ENCODE measurements at places on chromosomes 2 and 18.

- no peak for DNase-seq
Measured at GRCh38 chr18:48543228-48543627, 4.4 kb downstream of the CTIF start.

- DNase-seq, result no peak
Measured at GRCh38 chr2:236815746-236816145, 246.1 kb downstream of the ACKR3 start.

- no peak for DNase-seq
Measured at GRCh38 chr2:236794176-236794957, 224.7 kb downstream of the ACKR3 start.

DNA sequence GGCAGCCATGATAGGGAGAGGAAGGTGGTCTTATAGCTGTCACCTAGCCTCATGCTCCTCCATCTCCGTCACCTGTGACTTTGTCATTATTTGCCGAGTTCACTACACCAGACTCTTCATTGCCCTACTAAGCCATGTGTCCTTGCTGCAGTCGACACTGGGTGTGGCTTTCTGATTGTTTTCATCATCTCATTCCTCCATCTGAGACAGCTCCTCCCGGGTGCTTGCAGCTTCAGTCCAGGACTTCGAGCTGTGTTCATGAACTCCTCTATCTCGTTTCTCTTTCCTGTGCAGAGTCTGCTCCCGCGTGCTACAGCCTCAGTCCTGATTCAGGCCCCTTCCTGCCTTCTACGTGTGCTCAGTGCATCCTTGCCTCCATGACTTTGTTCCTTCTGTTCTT, 295.1 kb upstream of the TNP1 start:
- no peak for DNase-seq

GRCh38 chr18:45251236-45251635, 364.0 kb upstream of the SLC14A2 start:
- no peak for DNase-seq

DNA sequence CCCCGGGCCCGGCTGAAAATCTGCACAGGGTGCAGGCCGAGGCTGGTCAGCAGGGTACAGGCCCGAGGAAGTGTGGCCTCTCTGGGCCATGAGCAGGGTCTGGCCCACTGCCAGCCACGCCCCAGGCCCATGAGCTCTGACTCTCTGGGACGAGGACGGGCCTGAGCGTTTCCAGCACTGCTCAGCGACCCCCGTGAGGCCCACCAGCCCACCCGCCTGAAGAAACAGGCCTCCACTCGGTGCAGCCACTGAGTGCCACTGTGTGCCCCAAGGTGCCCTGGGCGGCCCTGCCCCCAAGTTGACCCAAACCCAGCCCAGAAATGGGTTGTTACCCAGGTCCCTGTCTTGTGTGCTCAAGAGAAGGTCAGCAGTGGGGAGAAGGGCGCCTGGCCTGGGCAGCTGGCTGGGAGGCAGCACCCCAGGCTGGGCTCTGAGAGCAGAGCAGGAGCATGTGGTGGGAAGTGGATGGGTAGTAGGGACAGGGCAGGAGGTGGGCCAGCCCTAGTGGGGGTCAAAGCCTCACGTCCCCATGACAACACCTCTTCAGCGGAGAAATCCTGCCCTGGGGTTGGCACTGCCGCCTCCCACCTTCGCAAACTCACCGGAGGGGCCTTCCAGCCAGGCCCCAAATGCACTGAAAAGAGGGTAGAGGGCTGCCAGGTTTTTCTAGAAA, 2.1 kb upstream of the SNED1 start:
- no peak for DNase-seq

DNA sequence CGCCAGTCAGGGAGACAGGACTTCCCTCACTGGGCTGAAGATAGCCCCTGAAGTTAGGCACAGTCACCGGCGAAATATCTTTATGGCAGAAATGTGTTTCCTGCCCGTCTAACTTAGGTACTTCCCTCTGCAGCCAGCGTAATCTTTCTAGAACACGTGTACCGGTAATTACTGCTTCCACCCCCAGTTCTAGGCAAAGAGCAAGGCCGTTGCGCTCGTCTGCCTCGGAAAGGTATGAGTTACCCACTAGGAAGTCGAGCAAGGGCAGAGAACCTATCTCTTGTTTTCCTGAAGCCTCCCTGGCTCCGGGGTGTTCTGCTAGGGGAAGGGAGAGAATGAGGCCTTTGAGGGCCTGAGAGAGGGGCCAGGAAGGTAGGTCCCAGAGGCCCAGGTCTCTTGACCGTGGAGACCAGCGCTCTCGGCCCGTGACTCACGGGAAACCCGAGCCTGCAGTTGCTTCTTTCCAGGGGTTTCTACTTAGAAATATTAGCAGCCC, 70.0 kb downstream of the TWSG1 start:
- no peak for DNase-seq

GRCh38 chr2:42893047-42893758, 100.8 kb upstream of the HAAO start:
- no peak for DNase-seq

DNA sequence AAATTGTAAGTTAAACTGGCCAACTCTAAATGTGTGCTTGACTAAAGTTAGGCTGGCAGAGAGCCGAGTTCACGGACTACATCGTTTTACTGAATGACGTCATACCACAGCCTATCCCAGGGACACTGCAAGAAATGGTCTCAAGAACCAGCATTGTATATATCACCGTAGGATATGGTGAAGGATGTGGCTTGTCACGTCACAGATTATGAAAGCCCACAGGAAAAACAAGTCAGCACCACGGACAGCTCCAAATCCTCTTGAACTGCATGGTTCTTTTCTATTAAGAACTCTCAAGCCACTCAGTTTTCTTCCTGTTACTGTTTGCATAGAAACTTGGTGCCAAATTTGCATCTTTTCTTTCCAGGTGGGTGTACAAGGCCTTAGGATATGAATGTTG, 85.1 kb upstream of the ACAA2 start:
- peak; percentile 45 for DNase-seq

- DNase-seq, result no peak
Measured at GRCh38 chr18:2172881-2173280, 398.4 kb downstream of the METTL4 start.

GRCh38 chr2:39728941-39729351, 50.1 kb downstream of the THUMPD2 start:
- DNase-seq, result peak; percentile 9

GRCh38 chr2:31413025-31413424, 1.5 kb downstream of the XDH start:
- no peak for DNase-seq

DNA sequence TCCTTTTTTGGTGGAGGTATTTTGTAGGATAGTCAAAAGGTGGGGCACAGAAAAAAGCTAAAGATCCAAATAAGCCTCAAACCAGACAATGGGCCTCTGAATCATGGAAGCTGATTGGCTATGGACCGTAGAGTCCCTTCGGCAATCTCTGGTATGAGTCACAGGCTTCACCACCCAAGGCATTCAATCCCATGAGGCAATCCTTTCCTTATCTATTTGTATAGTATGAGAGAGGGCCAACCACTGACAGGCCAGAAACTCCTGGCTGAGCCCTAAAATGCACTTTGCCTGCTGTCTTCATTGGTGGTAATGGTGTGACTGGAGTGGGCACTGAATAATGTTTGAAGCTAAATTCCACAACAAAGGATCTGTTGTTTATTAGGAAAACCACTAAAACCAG, 38.7 kb upstream of the MEX3C start:
- no peak for DNase-seq

GRCh38 chr2:25991965-25992364, 9.7 kb upstream of the KIF3C start:
- DNase-seq, result no peak

DNA sequence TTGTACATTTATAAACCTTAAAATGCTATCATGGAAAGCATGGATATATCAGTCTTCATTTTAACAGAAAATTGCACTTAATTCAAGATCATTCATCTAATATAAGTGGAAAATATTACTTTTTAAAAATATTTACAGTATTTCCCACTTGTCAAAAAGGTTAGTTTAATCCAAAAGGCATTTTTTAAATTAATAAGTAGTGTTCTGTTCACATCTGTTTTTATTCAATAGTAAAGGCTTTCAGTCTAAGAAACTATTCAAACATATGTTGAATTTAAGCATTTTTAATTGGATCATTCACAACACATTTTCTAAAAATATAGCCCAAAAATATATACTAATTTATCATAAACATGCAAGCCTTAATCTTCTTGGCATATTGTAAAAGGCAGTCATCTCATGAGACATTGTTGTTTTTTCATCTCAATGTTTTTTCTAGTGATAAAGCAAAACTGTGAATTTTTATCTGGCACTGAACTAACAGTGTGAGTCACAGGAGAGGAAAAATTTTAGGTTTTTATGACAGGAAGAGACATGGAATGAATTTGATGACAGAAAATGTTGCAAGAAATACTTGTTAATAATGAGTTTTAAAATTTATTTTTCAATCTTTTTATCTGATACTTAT, 1642.5 kb upstream of the TMEFF2 start:
- DNase-seq, result no peak

- no peak for DNase-seq
Measured at GRCh38 chr2:88561646-88562388, 65.4 kb downstream of the EIF2AK3 start.

DNA sequence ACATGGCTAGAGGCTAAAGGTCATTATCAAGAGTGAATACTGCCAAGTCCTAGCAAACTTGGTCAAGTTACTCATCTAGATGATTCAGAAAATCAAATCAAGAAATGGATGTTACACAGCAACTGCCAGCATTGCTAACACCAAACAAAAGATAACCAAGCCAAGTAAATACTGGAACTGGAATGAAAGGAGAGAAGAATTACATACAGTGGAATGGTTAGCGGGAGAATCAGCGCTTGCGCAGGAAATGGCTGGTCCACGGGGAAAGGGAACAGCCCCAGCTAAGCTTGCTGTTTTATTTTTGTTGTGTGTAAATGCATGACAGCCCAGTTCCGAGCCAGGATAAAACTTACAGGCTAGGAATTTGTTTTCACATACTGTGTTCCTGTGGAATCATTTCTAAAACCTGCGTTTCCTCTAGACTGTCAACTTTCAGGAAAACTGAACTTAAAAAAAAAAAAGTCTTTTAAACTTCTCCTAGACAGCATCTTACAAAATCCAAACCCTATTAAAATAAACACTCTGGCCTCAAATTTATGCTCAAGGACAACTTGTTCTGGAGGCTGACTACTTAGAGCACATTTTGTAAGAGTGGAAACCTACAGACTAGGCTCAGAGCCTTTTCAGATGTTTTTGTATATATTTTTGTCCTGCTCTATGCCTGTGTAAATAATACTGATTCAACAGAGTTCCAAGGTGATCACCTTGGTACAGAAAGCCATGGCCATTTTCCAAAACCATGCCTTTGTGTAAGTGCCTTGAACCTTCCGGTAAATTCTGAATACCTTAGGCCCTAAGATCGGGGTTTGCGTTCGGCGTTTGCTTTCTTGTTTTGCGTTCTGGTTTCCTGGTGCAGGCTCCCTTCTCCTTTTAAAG, 30.7 kb upstream of the TXNDC2 start:
- no peak for DNase-seq

GRCh38 chr2:238101891-238102841, 2.0 kb downstream of the ESPNL start:
- DNase-seq, result no peak

- no peak for DNase-seq
Measured at GRCh38 chr2:220341014-220341413, 713.6 kb downstream of the SLC4A3 start.

GRCh38 chr2:18976168-18976961, 382.1 kb downstream of the OSR1 start:
- no peak for DNase-seq
